ENCODE measurements at places on chromosomes 7 and 10.

DNA sequence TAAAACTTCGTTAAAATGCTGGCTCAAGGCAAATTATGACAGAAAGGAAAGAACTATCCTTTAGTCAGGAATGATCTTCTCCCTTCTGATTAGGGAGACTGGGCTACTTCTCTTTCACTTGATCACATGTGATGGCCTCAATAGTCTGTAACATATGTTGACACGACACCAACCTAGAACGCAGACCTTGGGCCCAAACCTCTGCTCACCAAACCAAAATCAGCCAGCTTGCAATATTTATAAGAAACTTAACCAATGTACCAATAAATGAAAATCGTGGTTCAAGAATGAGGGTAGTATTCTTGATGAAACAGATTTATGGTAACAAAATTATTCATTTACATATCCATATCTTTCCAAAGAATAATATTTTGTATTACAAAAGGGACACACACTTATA, 361.6 kb downstream of the SORCS1 start:
- DNase-seq, result no peak

DNA sequence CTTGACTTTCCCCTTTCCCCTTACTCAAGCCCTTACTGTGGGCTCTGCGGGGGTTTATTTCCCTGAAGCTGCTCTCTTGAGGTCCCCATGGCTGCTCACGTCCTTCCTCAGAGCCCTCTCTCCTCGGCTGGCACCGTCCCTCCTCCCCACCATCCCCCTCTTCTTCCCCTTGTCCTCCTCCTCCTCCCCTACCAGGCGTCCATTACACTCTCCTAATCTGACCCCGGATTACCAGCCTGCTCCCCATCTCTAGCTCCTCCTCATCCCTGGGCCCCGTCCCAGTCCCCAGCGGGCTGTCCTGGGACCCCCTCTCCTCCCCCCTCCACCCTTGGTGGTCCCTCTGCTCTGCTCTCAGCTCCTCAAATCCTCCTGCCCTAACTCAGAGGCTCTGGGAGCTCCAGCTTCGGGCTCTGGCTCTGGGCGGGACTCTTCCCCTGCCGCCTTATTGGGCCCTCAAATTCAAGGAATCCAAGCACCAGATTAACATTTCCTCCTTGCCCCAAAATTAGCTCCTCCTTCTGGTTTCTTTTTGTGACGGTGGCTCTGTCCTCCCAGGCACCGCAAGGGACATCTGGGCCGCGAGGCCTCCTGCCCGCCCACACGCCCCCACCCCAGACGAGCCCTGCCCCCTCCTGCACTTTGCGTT, 48.5 kb upstream of the LEP start:
- no peak for DNase-seq

DNA sequence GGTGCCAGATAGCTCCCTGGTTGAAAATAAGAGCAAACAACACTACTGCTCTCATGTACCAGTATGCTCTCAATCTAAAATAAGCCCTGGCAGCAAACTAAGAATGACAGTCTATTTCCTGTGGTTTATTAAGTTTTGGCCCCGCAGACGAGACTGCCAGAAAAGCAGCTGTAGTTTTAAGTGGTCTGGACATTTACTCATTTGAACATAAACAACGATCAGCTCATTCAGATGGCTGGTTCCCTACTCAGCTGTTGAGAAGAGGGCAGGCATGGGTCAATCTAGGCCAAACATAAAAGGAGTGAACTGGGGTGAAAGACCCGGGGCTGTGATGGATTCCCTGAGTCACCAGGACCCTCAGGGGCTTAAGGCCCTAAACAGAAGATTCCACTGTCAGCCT, 4.5 kb downstream of the TRIL start:
- DNase-seq, result no peak

DNA sequence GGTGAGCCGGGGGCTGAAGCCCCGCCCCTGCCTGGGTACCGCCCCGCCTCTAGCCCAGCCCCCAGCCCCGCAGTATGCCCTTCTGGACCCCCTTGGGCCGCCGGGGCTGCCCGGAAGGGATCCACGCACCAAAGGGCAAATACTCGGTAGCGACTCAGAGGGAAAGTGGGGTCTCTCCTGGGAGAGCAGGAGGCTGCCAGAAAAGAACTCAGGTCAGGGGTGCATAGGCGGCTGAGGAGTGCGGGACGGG, 796 bp downstream of the FBXL15 start:
- DNase-seq, result no peak

- no peak for DNase-seq
Measured at GRCh38 chr10:15624401-15625196, 95.1 kb downstream of the ITGA8 start.

DNA sequence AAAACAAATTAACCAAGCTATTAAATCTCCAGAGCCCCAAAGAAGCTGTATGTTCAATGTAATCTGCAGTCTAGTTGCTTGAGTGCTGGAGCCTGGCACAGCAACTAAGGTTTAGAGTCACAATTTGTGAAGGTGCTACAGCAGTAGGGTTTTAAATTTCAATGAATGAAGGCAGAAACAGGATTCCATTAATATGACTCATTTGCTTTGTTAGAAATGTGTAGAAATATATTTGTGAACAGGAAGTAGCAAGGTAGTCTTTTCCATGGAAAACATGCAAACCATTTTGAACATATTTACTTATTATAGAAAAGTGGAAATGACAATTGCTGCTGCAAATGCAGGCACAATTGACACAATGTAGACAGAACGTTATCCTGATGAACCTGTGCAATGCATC, 149.0 kb upstream of the STEAP4 start:
- DNase-seq, result no peak

Measured in activated T-cell treated with anti-CD3 and anti-CD28 coated beads, Interleukin-2, amount 50 U/mL, for 72 hours (primary cell).